Stimulated activated CD8-positive, alpha-beta memory T cell treated with anti-CD3 and anti-CD28 coated beads, Interleukin-4, amount 100 ng/mL, for 1 hour (primary cell): ENCODE measurements at places on chromosomes 4 and X.

DNA sequence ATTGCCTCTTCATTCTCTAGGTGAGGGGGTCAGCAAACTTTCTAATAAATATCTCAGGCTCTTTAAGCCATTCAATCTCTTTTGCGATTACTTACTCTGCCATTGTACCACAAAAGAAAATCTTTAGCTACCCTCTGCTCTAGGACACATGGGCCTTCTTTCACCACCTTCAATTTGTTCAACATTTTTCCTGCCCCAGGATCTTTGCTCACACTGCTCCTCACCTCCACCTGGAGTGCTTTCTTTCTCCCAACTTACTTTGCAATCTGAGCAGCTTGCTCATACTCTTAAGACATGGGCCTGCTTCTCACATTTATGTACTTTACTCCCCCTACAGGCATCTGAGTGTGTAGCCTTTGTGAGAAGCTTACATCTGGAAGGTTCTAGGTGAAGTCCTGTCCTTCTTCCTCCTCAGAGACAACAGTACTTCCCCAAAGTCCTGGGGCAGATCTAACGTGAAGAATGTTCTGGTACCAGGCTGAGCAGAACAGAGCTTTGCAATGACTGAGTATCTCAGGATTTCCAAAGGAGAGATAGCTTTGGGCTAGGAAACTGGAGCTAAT lies 55.0 kb upstream of the PRDM5 start:
- no peak for DNase-seq

DNA sequence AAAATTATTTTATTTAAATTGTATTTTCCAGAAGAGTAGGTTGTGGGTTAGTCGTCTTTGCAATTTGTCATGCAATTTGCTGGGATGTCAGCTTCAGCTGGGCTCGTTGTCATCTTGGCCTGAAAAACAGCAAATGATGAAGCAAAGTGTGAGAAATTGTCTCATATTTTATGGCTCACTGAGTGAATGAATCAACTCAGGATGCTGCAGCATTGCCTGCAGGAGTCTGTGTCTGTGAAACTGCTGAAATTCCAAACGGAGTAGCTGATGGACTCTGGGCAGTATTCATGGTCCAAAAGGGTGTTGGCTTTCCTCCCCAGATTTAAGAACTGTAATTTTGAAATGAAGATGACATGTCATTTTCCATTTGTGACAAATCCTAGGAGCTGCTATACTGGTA lies 37.2 kb downstream of the CXCL8 start:
- no peak for DNase-seq

- DNase-seq = no peak
Observed at GRCh38 chr4:138602664-138603063, 360.5 kb upstream of the SLC7A11 start.

GRCh38 chrX:56975611-56976010 lies 19.7 kb downstream of the SPIN3 start:
- no peak for DNase-seq

DNA sequence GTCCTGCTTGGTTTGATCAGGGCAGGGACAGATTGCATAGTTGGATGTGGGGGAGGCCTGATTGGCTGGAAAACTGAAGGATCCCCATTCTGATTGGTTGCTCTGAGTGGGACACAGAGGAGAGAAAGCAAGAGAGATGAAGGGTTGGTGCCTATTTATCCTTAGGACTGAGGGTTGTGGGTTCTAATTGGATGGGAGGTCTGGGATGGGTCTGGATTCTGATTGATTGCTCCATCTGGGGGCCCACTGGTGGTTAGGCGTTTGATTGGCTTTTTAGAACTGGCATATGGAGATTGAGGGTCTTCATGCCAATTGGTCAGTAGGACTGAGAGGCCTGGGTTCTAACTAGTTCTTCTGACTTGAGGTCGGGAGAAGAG lies 644 bp upstream of the EBP start:
- DNase-seq = no peak

DNA sequence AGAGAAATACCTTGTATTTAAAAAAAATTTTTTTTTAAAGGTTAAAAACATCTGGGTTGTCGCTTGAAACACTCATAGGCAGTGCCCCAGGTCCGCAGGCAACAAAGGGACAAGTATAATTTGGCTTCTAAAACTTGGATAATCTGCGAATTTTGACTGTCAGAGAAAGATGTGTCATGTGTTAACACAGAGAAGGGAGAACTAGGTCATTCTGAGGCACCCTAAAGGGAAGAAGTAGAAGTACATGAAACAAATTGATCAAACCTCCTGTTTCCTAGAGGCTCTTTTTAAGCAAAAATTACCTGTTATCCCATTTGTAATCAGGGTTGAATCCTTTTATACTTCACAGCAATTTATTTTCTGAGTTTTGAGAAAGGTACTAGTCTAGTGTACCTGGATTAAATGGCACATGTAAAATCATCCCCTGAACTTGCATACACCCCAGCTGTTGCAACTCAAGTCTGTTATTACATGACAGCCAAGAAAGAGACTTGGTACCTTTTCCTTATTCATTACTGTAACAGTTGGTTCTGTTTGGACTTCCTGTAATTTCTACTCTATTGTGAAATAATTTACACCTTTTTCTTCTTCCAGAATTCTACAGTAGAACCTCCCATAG lies 1.7 kb downstream of the SRD5A3 start:
- no peak for DNase-seq

DNA sequence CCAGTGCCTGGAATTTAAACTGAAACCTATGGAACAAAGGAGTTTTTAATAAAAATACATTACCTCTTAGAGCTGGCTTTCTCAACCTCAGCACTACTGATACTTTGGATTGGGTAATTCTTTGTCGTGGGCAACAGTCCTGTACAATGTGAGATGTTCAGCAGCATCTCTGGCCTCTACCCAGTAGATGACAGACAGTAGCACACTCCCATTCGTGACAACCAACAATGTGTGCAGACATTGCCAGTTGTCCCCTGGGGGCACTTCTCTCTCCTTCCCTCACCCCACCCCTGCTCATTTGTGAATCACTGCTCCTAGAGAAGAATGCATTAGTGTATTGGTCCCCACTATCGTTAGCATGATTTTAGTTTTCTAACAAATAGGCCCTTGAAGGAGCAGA lies 16.2 kb downstream of the GPAT3 start:
- no peak for DNase-seq
